ENCODE measurements at places on chromosomes 6 and 20. TPM values are rescaled to one million over a fixed set of nuclear protein-coding genes. Genes with fewer than 3 reads are reported as not detected.

SPTLC3 gene
- 23.9 TPM for total RNA-seq

GJA10 gene
- not detected for total RNA-seq

- no peak for DNase-seq
These were observed 288.0 kb downstream of the ADGB start for GRCh38 chr6:146886587-146887446.

GRCh38 chr6:14873101-14873500, 372.8 kb upstream of the JARID2 start:
- no peak for DNase-seq

DNA sequence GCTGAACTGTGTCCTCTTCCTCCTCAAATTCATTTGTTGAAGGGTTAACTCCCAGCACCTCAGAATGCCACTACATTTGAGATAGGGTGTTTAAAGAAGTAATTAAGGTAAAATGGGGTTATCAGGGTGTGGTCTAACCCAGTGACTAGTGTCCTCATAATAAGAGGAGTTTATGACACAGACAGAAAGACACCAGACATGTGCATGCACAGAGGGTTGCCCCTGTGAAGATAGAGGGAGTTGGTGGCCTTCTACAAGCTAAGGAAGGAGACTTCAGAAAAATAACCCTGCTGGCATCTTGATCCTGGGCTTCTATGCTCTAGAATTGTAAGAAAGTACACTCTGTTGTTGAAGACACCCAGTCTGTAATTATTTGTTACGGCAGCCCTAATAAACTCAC, 24.9 kb upstream of the EDN1 start:
- DNase-seq = no peak

- no peak for DNase-seq
These were observed 32.9 kb upstream of the TENT5A start for GRCh38 chr6:81785377-81785776.

DNA sequence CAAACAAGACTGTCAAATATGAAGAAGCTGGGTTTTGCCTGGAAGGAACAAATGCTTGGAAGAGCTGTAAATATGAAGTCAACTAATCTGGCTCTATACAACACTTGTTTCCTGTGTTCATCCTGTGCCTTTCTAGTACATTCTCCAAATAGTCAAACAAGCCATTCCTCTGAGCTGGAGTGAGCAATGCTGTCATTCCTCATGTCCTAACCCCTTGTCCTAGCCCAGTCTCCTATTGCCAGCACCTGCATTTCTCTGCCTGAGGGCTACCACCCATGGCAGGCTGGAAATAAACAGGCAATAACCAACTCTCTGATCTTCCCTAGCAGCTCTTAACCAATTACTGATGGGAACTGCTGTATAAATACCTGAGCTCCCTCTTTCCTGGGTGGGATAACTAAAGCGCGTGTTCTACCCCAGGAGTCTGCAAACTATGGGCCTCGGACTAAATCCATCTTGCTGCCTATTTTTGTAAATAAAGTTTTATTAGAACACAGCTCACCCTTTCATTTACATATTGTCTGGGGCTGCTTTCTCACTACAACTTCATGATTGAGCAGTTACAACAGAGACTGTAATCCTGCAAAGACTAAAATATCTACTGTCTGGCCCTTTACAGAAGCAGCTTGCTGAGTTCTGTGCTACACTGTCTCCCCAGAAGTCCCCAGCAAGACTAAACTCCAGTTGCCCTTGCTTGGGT, 13.4 kb downstream of the RIMS4 start:
- no peak for DNase-seq

DNA sequence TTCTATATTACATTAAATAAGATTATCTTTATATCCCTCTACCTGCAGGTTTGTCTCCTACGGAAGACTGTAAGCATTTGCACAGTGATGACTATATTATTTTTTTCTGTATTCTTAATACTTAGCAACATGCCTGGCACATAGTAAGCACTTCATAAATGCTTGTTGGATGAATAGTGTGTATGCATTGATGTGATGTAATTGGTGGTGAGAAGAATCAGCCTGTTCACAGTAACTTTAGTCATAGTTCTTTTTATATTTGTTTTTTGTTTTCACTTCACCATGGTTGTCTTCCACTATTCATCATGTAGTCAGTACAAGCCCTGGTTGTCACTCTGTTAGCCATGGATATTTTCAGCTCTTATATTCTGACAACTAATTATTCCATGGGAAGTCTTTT, 184.0 kb upstream of the FLRT3 start:
- DNase-seq = no peak

GRCh38 chr20:41509316-41510200, 108.6 kb downstream of the CHD6 start:
- no peak for DNase-seq

Data from uterus (tissue), 4 donors.